Left forelimb (tissue), 1 donor: ENCODE measurements at places on chromosomes 1 and 21.

GRCh38 chr1:50548243-50548642 lies 125.0 kb upstream of the DMRTA2 start:
- DNase-seq: no peak

DNA sequence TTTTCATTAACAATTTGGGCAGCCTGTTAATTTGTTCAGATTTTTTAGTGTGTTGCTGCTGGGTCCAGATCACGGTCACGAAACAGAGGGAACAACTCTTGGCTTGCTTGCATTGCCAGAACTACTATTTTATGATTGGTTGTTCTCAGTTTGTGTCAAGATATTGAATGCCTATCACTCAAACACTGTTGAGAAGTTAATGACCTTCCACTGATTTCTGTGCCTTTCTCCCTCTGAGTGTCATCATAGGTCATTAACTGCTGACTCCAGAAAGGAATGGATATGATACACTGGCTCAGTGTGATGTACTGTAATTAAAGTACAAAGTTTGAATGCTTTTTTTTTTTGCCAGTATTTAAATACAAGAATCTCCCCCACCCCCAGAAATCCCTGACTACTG lies 9.2 kb downstream of the CHODL start:
- no peak for DNase-seq

GRCh38 chr1:222372221-222372620 lies 175.7 kb downstream of the HHIPL2 start:
- DNase-seq: no peak

GRCh38 chr1:98002288-98002687 lies 81.5 kb upstream of the DPYD start:
- no peak for DNase-seq

GRCh38 chr1:67371681-67372080 lies 58.5 kb downstream of the SERBP1 start:
- DNase-seq: no peak

DNA sequence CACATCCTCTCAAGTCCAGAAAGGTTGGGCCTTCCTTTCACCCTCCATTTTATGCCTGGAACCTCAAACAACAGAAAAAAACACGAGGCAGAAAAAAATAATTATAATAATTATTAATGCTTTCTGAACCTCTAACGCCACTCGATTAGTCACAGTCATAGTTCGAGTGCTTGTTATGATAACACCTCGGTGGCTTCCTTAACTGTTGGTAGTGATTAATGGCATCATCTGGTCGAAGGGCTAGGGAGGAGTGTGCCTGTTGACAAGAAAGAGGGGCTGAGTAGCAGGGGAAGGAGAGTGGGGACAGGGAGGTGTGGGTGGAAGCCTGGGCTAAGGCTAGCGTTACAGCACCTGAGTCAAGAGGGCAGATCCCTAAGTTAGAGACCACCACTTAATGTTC lies 21.3 kb upstream of the IL10 start:
- DNase-seq: no peak

GRCh38 chr1:175204330-175204729 lies 11.8 kb upstream of the KIAA0040 start:
- DNase-seq: no peak
